ENCODE measurements at places on chromosomes 2 and 18. TPM values are rescaled to one million over a fixed set of nuclear protein-coding genes. Genes with fewer than 3 reads are reported as not detected.

The CCDC150 gene
- total RNA-seq = 18.0 TPM

The RNU2-63P gene
- 13.0 TPM for total RNA-seq

The E2F6 gene
- 21.7 TPM for total RNA-seq

The LDAH gene
- total RNA-seq = 22.6 TPM

DNA sequence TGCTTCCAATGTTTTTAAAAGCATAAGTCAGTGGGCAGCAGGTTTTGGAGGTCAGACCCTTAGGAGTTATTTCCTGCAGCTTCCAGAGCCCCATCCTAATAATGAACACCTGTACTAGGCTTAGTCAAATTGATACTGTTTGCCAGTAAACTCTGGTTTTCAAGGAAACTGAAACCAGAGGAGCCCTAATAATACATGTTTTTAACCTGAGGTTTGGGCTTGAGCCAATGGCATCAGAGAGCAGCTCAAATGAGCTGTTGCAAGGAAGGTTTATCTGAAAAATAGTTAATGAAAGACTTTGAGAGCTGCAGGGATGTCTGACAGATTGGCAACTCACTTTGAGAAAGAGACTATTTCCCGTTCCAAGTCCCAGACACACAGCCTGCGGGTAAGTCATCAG is 54.6 kb downstream of the DCC start:
- no peak for DNase-seq

GRCh38 chr18:11823545-11823944 is 27.7 kb upstream of the CHMP1B start:
- no peak for DNase-seq

- no peak for DNase-seq
Measured at GRCh38 chr2:216791303-216791702, 68.6 kb downstream of the TNP1 start.

The REG3A gene
- not detected for total RNA-seq

The LYPD6B gene
- total RNA-seq = 27.2 TPM

- no peak for DNase-seq
Measured at GRCh38 chr2:11551569-11552259, 17.9 kb downstream of the GREB1 start.

GRCh38 chr2:170817093-170818035 is 677 bp downstream of the GAD1 start:
- no peak for DNase-seq

DNA sequence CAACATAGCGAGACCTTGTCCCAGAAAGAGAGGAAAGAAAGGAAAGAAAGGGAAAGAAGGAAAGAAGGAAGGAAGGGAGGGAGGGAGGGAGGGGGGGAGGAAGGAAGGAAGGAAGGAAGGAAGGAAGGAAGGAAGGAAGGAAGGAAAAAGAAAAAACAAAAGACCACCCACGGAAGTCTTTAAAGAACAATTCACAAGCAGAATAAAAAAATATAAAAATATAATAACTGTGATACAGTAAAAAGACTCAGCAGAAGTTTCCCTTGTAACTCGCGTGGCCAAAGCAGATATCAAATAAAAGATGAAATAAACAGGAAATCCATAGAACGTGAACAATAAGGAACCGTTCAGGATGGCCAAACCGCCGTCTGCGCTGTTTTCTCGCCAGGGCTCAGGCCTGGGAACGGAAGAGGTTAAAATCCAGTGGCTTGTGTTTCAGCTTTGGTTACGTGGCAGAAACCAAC is 1.2 kb upstream of the SLC1A4 start:
- DNase-seq = no peak

The FZD7 gene
- 126 TPM for total RNA-seq

DNA sequence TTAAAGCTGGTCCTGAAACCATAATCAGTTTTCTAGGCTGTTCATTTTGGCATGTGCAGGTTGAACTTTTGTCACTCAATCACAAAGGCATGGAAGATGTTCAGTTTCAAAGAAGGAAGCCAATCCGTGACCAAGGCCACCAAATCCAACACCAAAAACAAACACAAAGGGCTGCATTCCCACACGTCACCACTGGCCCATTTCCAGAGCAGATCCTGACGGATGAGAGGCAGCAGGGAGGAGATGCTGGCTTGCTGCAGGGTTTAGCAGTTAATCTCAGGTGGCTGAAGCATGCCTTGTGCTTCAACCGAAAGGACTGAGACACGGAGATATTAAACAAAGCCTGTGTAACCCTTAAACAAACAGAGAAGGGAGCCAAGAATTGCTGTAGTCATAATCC is 191.9 kb upstream of the CTAGE1 start:
- no peak for DNase-seq

The LINC00305 gene
- not detected for total RNA-seq
